ENCODE measurements at places on chromosomes 5 and 9.

- DNase-seq = no peak
These were observed 7.9 kb downstream of the SMARCA2 start for GRCh38 chr9:2023042-2023441.

DNA sequence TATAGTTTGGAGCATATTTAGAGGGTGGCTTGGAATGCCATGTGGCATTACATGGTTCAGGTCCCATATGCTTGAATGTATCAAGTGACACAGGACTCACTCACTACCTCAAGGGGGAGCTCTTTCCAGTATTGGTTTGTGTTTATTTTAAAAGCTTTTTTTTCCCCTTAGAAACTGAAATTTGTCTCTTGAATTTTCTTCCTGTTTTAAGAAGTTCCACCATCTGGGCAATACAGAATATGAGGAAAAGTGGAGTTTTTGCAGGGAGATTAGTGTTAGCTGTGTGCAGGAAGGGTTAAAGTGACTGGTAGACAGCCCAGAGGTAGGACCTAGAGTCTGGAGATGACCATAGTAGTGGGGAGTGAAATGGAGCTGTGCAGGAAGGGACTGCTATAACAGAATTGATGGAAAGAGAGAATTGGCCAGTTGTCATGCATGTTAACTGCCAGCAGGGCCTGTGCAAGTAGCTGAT lies 36.6 kb downstream of the CTNNA1 start:
- no peak for DNase-seq

GRCh38 chr5:143231973-143232812 lies 171.3 kb downstream of the NR3C1 start:
- DNase-seq = no peak

DNA sequence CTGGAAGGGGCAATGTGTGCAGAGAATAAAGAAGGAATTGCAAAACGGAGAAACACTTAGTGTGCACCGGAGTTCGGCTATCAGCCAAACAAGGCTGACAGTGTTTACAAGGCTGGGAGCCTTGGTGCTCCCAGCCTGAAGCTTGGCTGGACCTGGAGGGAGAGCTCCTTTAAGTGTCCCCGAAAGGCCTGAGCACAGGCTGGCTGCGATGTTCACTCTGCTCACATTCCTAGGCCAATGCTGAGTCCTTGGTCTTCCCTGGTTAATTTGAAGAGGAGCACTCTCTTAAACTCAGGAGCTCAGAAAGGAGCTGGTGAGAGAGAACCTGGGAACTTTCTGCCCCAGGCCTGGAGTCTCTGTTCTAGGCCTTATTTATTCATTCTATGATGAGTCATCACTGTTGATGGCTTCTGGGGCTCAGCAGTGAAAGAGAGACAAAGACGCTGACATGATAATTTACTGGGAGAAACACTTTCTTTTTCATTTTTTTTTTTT lies 88.6 kb upstream of the MYO10 start:
- DNase-seq = no peak
